ENCODE measurements at places on chromosomes 2 and 18.

GRCh38 chr18:10563886-10564285 is 38.1 kb downstream of the NAPG start:
- no peak for DNase-seq

DNA sequence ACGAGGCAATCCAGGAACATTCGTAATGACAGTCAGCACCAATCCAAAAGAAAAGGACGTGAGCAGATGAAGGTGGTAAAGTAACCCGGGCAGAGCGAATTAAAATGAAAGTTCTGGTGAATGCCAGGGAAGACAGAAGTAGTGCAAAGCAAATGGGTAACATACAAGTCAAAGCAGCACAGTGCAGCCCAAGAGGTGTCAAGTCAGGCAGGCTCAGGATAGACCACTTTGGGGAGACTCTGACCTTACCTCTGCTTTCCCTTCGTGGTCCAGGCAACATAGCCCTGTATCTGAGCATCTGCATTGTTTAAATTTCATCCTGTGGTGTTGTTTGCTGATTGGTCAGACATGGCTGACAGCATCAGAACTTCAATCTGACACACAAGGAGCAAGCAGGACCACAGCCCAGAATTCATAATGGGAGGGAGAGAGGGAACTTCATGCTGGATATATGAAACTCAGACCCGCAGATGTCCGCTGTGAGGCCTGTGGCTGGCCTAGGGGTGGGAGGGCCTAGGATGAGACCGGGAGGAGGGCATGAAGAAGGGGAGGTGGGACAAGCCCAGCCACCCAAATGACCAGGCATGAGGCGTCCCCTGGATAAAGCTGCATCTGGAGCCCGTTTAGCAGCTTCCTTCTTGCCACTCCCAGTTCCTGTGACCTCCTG is 285.7 kb downstream of the TCF4 start:
- no peak for DNase-seq

GRCh38 chr2:202687276-202687675 is 52.5 kb downstream of the FAM117B start:
- no peak for DNase-seq

- peak; percentile 56 for DNase-seq
Observed at GRCh38 chr2:165238295-165238694, 919 bp upstream of the SCN2A start.

DNA sequence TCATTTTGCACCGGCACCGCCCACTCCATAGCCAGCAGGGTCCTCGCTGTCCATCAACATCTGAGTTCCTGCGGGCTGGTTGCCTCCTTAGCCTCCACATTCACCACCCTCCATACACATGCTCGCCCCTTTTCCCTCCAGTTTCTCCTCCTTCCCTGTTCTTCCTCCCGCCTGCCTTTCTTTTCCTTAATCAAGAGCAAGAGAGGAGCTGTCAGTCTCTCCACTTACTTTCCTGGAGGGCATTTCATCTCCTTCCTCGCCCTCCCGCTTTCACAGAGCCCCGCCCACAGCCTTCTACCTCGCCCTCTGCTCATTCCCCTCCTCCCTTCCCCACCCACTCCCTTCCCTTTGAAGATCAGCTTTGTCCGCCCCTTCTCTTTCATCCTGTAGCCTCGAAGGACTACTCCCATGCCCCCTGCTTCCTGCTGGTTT is 13.8 kb upstream of the ZBTB7C start:
- DNase-seq: no peak

DNA sequence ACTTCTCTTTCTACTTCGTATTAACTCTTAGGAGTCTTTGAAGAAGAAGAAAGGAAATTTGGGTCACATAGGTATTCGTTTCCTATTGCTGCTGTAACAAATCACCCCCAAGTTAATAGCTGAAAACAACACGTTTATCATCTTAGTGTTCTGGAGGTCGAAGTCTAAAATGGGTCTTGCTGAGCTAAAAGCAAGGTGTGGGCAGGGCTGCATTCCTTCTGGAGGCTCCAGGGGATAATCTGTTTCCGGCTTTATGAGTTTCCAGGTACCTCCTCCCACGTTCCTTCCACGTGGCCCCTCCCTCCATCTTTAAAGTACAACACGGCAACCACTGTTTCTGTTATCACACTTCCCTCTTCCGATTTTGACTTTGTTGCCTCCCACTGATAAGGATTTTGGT is 233.5 kb upstream of the RBBP8 start:
- DNase-seq: no peak

- DNase-seq: no peak
Observed at GRCh38 chr2:183493040-183493439, 368.8 kb downstream of the NUP35 start.

DNA sequence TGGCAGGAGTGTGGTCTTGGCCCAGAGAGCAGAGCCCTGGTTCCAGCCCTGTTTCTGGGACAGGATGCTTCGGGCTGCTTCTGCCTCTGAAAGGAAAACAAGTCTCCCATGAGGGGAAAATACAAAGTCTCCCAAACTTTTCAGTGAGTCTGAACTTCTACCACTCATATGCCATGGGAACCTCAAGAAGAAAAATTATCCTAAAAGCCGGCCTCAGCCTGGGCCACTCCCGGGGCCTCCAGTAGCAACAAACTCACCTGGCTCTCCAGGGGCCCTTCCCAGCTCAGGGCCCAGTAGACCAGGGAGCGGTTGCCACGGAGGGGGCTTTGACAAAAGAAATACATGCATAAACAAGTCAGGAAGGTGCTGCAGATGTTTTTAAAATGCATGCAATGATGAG is 289.2 kb upstream of the HDAC4 start:
- no peak for DNase-seq

DNA sequence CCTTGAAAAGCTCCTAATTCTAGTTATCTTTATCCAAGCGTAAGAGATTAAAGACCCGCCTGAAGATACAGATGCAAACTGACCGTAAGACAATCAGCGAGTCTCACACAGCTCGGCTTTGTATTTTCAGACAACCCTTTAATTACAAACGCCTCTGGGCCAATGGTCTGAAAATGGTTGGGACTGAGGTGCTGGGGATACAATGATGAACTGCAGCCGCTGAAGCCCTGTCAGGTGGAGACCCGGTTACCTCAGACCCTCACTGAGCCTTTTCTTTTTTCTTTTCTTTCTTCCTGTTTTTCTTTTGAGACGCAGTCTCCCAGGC is 715 bp upstream of the CFAP36 start:
- DNase-seq: peak; percentile 59

GRCh38 chr2:132780651-132781050 is 110.6 kb upstream of the LYPD1 start:
- no peak for DNase-seq

DNA sequence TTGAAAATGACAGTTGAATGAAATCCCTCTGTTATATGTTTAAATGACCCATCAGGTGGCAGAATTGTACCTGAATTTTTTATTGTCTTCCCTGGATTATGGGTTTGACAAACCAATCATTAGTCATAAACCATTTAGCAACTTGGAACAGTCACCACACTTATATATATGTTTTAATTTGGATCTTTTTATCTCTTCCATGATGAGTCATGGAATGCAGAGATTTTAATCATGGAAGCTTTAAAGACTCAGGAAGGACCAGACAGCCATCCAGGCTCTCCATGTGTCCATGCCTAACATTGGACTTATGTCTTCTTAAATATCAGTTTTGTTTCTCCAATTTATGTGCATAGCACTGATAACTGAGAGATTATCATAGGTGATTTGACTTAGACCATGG is 188.3 kb upstream of the ZSWIM2 start:
- no peak for DNase-seq

- DNase-seq: no peak
Observed at GRCh38 chr2:8642366-8643068, 39.3 kb upstream of the ID2 start.

DNA sequence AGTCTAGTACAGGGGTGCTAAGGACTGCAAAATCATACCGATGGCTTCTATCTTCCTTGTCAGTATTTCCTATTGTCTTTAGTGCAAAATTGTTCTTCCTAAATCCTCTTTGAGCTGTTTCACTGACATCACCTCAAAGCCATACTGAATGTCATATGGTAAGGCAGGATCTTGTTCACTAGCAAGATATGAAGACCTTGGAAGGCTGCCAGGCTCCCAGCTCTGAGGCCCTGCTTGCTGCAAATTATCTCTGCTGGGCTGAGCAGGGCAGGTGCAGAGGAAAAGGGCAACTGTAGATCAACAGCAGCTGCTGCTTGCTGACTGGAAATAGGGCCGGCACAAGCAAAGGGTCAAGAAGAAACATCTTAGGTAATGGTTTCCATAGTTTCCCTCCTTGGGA is 58.2 kb downstream of the PMAIP1 start:
- peak; percentile 98 for DNase-seq

- no peak for DNase-seq
Observed at GRCh38 chr2:54791831-54792230, 68.4 kb downstream of the EML6 start.

GRCh38 chr18:4734903-4735302 is 279.8 kb upstream of the DLGAP1 start:
- DNase-seq: no peak
